Caki2 (cell line): ENCODE measurements at places on chromosomes 4 and X. TPM values are rescaled to one million over a fixed set of nuclear protein-coding genes. Genes with fewer than 3 reads are reported as not detected.

DNA sequence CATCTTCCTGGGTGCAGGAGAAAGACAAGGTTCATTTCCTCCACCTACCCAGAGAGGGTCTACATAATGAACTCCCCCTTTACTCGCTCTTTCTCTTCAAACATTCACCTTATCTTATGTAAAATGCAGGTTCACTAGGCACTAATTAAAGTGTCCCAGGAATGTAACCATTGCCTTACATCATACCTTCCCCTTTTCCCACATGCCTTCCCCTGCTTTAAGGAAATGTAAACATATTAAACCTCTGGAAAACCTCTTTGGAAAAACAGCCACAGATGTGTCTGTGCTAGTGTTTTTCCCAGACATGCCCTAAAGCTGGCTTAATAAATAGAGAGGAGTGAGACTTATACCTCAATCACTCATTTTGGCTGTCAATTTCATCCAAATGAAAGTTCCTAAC lies 15.8 kb downstream of the TBC1D9 start:
- no peak for DNase-seq

- no peak for DNase-seq
Observed at GRCh38 chrX:85930099-85930498, 117.3 kb downstream of the CHM start.

DNA sequence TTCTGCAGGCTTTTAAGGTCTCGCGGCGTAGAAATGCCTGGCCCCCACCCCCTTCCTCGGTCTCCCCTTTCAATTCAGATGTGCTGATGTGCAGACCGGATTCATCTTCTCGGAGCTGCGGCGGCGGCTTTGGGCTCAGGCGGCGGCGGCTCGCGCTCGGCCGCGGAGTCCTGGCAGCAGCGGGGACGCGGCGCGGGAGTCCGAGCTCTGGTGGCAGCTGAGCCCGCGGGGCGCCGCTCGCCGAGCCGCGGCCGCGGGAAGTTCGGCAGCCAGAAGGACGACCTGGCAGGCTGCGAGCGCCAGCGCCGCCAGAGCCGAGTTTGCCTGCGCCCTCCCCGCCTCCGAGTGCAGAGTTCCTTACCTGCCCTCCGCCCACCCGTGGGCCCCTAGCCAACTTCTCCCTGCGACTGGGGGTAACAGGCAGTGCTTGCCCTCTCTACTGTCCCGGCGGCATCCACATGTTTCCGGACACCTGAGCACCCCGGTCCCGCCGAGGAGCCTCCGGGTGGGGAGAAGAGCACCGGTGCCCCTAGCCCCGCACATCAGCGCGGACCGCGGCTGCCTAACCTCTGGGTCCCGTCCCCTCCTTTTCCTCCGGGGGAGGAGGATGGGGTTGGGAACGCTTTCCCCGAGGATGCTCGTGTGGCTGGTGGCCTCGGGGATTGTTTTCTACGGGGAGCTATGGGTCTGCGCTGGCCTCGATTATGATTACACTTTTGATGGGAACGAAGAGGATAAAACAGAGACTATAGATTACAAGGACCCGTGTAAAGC lies 448 bp downstream of the TLL1 start:
- peak; percentile 56 for DNase-seq

The SPANXC gene
- not detected in 2 replicates for total RNA-seq
